A549 treated with dexamethasone at 1 μM for 4 hours (cell line): ENCODE measurements at places on chromosomes 2 and 18. TPM values are rescaled to one million over a fixed set of nuclear protein-coding genes. Genes with fewer than 3 reads are reported as not detected.

The ST8SIA3 gene
- not detected in 5 replicates for total RNA-seq

The MROH2A gene
- total RNA-seq = 0.14 to 0.37 TPM (median 0.30 TPM) in 5 replicates

The GCKR gene
- total RNA-seq = 0.13 to 0.20 TPM (median 0.13 TPM) in 5 replicates

The CCDC148 gene
- 0.14 to 0.35 TPM (median 0.28 TPM) in 5 replicates for total RNA-seq

The COLEC11 gene
- total RNA-seq = 0.47 to 0.83 TPM (median 0.69 TPM) in 5 replicates

The ACMSD gene
- not detected in 5 replicates for total RNA-seq

The TXNDC2 gene
- 0.07 to 0.17 TPM (median 0.11 TPM) in 5 replicates for total RNA-seq

The GPR35 gene
- 0.32 to 0.83 TPM (median 0.68 TPM) in 5 replicates for total RNA-seq

The LMAN2L gene
- 18.8 to 20.4 TPM (median 19.6 TPM) in 5 replicates for total RNA-seq

The LDLRAD4 gene
- 1.3 to 2.6 TPM (median 2.1 TPM) in 5 replicates for total RNA-seq

The ABI2 gene
- 44.1 to 73.8 TPM (median 67.5 TPM) in 5 replicates for total RNA-seq

The GALNT3 gene
- 0.05 TPM in 1 of 5 replicates, not detected in the others for total RNA-seq

The NLRC4 gene
- total RNA-seq = 0.04 to 0.11 TPM (median 0.08 TPM) in 5 replicates

The POTEI gene
- total RNA-seq = 0.01 TPM in 1 of 5 replicates, not detected in the others

The SALL3 gene
- total RNA-seq = not detected in 5 replicates

The GPR75 gene
- total RNA-seq = 1.1 to 2.9 TPM (median 2.6 TPM) in 5 replicates

The ASTL gene
- not detected in 5 replicates for total RNA-seq

The RAB10 gene
- 270 to 306 TPM (median 281 TPM) in 5 replicates for total RNA-seq

The DNER gene
- total RNA-seq = 9.1 to 14.0 TPM (median 10.9 TPM) in 5 replicates

The NXPH2 gene
- not detected in 5 replicates for total RNA-seq

The SLC4A3 gene
- 1.9 to 4.0 TPM (median 2.9 TPM) in 5 replicates for total RNA-seq

The EVA1A gene
- total RNA-seq = 7.0 to 10.9 TPM (median 8.7 TPM) in 5 replicates

The MCEE gene
- 10.1 to 11.9 TPM (median 10.9 TPM) in 5 replicates for total RNA-seq

The ZNF396 gene
- total RNA-seq = 0.58 to 0.75 TPM (median 0.64 TPM) in 5 replicates

The CRYBA2 gene
- 0.31 TPM in 1 of 5 replicates, not detected in the others for total RNA-seq

The MGAT4A gene
- total RNA-seq = 1.4 to 3.5 TPM (median 2.5 TPM) in 5 replicates

The SAG gene
- 0.24 TPM in 1 of 5 replicates, not detected in the others for total RNA-seq

The CTAGE1 gene
- not detected in 5 replicates for total RNA-seq

The SLC1A4 gene
- total RNA-seq = 9.1 to 12.6 TPM (median 12.0 TPM) in 5 replicates

The ABCG8 gene
- 0.04 TPM in 1 of 5 replicates, not detected in the others for total RNA-seq

The GALR1 gene
- not detected in 5 replicates for total RNA-seq

The SMAD4 gene
- total RNA-seq = 45.0 to 71.6 TPM (median 60.2 TPM) in 5 replicates

The UGT1A5 gene
- total RNA-seq = 0.06 TPM in 1 of 5 replicates, not detected in the others

The EGR4 gene
- 0.09 to 0.27 TPM (median 0.12 TPM) in 5 replicates for total RNA-seq

The CDH2 gene
- total RNA-seq = 39.4 to 57.6 TPM (median 50.4 TPM) in 5 replicates

The RNF152 gene
- total RNA-seq = 0.07 to 0.20 TPM (median 0.11 TPM) in 5 replicates

The PARD6G gene
- total RNA-seq = 1.8 to 2.8 TPM (median 2.3 TPM) in 5 replicates

The RGPD4 gene
- total RNA-seq = 0.02 to 0.07 TPM (median 0.04 TPM) in 5 replicates

The RPRM gene
- total RNA-seq = 0.05 to 0.11 TPM (median 0.09 TPM) in 3 of 5 replicates, not detected in the others

The KIAA2012 gene
- not detected in 5 replicates for total RNA-seq

The DQX1 gene
- 0.07 to 0.15 TPM (median 0.08 TPM) in 3 of 5 replicates, not detected in the others for total RNA-seq

The MPP4 gene
- total RNA-seq = 0.04 to 0.08 TPM (median 0.06 TPM) in 3 of 5 replicates, not detected in the others

The MARCO gene
- total RNA-seq = 0.08 to 0.19 TPM (median 0.15 TPM) in 3 of 5 replicates, not detected in the others

The SIX2 gene
- 1.2 to 2.6 TPM (median 2.5 TPM) in 5 replicates for total RNA-seq

The AKAIN1 gene
- not detected in 5 replicates for total RNA-seq

The VSNL1 gene
- not detected in 5 replicates for total RNA-seq

The CNGA3 gene
- total RNA-seq = 0.03 to 0.09 TPM (median 0.05 TPM) in 4 of 5 replicates, not detected in the other

The PIGN gene
- total RNA-seq = 7.2 to 12.1 TPM (median 10.2 TPM) in 5 replicates

The ZAP70 gene
- total RNA-seq = 0.09 to 0.19 TPM in 2 of 5 replicates, not detected in the others

The TWSG1 gene
- 13.1 to 19.2 TPM (median 18.2 TPM) in 5 replicates for total RNA-seq

The INPP5D gene
- 0.40 to 0.70 TPM (median 0.62 TPM) in 5 replicates for total RNA-seq
